ENCODE measurements at places on chromosomes 5 and 9.
A peak's percentile ranks its signal among the peaks of the same experiment; 100 is the strongest.

- DNase-seq, result no peak
These were observed 113.2 kb downstream of the EGFLAM start for GRCh38 chr5:38371596-38371995.

DNA sequence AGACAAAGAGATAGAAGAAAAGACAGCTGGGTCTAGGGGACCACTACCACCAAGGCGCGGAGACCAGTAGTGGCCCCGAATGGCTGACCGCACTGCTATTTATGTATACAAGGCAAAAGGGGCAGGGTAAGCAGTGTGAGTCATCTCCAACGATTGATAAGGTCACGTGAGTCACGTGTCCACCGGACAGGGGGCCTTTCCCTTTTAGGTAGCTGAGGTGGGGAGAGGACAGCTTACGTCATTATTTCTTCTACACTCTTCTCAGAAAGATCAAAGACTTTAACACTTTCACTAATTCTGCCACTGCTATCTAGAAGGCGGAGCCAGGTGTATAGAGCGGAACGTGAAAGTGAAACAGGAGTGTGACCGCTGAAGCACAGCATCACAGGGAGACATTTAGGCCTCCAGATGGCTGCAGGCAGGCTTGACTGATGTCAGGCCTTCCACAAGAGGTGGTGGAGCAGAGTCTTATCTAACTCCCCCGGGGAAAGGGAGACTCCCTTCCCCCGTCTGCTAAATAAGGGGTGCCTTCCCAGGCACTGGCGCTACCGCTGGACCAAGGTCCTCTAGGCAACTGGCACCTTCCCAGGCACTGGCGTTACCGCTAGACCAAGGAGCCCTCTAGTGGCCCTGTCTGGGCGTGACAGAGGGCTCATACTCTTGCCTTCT lies 6.1 kb upstream of the PRR16 start:
- DNase-seq, result peak; percentile 69

DNA sequence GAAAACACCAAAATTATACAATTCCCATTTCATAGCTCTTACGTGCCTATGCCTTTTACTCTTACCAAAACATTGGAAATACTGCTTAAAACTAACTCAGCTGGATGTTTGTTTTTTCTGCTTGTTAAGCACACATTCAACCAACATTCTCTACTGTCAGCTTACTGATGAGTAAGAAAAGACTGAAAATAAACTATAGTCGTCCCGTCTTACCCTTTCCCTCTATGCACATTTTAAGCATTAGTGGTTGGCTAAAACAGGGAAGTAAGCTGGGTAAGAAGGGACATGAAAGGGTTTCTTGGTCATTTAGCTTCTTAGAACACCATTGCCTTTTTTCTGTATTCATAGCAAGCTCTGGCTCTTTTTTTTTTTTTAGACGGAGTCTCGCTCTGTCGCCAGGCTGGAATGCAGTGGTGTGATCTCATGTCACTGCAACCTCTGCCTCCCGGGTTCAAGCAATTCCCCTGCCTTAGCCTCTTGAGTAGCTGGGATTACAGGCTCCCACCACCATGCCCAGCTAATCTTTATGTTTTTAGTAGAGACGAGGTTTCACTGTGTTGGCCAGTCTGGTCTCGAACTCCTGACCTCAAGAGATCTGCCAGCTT lies 232.1 kb upstream of the PCSK5 start:
- no peak for DNase-seq

DNA sequence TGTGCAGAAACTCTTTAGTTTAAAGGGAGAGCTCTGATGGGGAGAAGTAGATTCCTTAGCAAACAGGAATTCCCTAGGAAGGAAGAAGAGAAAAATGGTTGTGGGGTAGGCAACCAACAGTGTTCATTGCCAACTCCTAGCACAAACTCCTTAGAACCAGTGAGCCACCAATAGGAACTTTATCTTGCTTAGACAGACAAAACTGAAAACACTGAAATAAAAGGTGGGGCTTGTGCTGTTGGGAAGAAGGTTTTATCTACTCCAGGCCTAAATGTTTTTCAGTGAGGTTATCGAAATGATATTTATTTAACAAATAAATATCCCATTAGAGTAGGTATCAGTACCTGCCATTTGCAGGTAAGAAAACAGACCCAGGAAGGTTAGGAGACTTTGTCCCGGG lies 7.7 kb upstream of the GLRX start:
- no peak for DNase-seq

- no peak for DNase-seq
These were observed 502.0 kb downstream of the BNC2 start for GRCh38 chr9:16368237-16369087.

GRCh38 chr5:179188636-179189035 lies 128.5 kb downstream of the ZNF354C start:
- no peak for DNase-seq

DNA sequence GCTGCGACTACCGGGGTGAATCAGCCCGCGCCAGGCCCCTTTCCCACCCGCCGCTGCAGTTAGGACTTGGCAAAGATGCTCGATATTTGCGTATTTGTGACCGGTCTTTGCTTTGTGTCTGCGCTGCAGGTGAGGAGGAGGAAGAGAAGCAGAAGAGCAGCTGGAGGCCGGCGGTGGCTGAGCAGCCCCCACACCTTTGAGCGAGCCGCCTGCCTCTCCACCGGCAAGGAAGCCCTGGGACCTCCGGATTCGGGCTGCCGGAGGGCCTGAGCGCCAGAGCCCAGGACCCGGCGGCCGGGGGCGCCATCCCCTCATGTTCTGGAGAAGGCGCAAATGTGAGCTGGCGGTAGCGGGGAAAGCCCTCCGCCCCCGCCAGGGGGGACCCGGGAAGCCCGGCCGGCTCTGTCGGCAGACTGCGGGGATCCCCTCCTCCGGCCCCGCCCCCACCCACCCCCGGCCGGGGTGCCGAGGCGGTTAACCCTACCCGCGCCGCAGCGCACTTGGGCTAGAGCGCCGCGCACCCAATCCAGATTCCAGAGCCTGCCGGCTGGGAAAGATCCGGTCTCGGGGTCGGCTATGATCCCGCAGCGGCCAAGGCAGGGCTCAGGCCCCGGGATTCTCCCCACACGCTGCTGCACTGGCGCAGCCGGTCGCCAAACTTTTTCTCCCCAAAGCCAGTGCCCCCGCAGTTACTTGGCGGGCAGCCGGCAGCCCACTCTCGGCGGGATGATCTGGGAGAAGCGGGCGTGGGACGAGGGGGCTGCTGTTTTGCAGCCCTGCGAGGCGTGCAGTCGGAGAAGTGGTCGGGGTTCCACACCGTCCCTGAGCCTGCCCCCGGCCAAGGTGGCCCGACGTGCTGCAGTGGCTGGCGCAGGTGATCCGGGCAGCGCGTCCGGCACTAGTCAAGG lies 800 bp upstream of the KCNN2 start:
- DNase-seq, result no peak

- no peak for DNase-seq
These were observed 194.8 kb upstream of the SLC30A5 start for GRCh38 chr5:68898951-68899471.

DNA sequence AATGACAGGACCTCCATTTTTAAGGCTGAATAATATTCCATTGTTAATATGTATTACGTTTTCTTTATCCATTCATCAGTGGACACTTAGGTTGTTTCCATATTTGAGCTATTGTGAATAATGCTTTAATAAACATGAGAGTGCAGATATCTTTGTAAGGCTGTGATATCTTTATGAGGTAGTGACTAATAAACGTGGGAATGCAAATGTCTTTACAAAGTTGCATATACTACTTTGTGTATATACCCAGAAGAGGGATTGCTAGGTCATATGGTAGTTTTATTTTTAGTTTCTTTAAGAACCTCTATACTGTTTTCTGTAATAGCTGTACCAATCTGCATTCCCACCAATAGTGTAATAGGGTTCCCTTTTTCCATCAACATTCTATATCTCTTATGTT lies 148.7 kb downstream of the FOCAD start:
- DNase-seq, result no peak

- DNase-seq, result no peak
These were observed 686.5 kb upstream of the DMAC1 start for GRCh38 chr9:8486095-8486494.

GRCh38 chr9:14221119-14221518 lies 92.8 kb downstream of the NFIB start:
- no peak for DNase-seq

- no peak for DNase-seq
These were observed 177.2 kb upstream of the GNA14 start for GRCh38 chr9:77825361-77825760.

- DNase-seq, result no peak
These were observed 278.2 kb downstream of the BRINP1 start for GRCh38 chr9:119091074-119091473.

- DNase-seq, result no peak
These were observed 306.7 kb downstream of the EBF1 start for GRCh38 chr5:158792976-158793375.

- no peak for DNase-seq
These were observed 33.5 kb upstream of the CKS2 start for GRCh38 chr9:89277454-89277853.

DNA sequence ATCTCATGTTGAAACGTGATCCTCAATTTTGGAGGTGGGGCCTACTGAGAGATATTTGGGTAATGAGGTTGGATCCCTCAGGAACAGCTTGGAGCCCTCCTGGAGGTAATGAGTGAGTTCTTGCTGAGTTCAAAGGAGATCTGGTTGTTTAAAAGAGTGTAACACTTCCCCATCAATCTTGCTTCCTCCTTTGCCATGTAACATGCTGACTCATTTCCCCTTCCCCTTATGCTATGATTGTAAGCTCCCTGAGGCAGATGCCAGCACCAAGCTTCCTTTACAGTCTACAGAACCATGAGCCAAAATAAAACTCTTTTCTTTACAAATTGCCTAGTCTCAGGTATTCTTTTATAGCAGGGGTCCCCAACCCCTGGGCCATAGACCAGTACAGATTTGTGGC lies 352.3 kb downstream of the SLCO4C1 start:
- no peak for DNase-seq

- DNase-seq, result no peak
These were observed 58.7 kb upstream of the ANKRD55 start for GRCh38 chr5:56291661-56292374.

- no peak for DNase-seq
These were observed 8.4 kb upstream of the DMRT3 start for GRCh38 chr9:967903-968641.

DNA sequence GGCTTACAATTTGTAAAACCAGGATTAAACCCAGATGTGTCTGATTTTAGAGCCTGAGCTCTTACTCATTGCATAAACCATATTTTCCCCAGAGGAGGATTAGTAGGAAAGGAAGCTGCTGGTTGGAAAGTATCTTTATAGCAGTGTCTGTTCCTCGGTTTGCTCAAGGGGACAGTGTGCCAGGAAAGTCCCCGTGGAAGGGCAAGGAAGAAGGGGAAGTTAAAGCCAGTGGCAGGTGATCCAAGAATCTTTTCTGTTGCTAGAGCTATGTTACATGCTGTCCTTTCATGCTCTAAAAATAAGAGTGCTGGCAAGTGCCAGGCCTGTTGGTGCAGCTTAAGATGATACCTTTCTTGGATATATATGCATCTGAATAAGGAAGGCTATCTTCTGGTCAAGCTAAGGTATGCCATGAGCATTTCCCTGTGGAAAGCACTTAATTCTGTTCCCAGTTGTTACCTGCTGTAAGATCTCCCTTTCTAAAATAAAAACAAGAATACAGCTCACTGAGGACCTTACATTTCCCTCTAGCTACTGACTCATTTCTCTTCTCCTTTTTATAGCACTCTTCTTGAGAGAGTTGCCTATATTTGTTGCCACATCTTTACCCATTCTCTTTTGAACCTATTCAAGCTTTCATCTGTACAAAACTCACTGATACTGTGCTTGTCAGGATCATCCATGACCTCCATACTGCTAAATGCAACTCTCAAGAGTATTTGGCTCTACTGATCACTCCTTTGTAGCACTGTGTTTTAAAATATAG lies 8.0 kb downstream of the PDCD1LG2 start:
- DNase-seq, result no peak

All from NK-92 treated with Interleukin-12 subunit alpha and Interleukin-12 subunit beta, amount 100 ng/mL, for 24 hours (cell line).